Activated CD8-positive, alpha-beta memory T cell treated with anti-CD3 and anti-CD28 coated beads, Interleukin-2, amount 50 U/mL, for 48 hours (primary cell): ENCODE measurements at places on chromosomes 5 and 9.

GRCh38 chr9:4850603-4851310 is 58.0 kb downstream of the RCL1 start:
- DNase-seq = no peak

- DNase-seq = no peak
These were observed 17.3 kb upstream of the ZNF622 start for GRCh38 chr5:16482891-16483290.

GRCh38 chr5:60727033-60727679 is 27.2 kb upstream of the DEPDC1B start:
- DNase-seq = no peak

DNA sequence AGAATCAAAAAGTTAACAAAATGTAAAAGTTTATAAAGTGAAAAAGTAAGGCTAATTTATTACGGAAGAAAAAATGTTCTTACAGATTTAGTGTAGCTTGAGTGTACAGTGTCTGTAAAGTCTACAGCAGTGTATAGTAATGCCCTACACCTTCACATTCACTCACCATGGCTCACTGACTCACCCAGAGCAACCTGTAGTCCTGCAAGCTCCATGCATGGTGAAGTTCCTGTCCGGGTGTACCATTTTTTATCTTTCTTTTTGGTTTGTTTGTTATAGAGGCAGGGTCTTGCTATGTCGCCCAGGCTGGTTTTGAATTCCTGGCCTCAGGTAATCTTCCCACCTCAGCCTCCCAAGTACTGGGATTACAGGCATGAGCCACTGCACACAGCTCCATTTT is 93.6 kb downstream of the MED27 start:
- DNase-seq = no peak
